ENCODE measurements at places on chromosomes 4 and X. TPM values are rescaled to one million over a fixed set of nuclear protein-coding genes. Genes with fewer than 3 reads are reported as not detected.

DNA sequence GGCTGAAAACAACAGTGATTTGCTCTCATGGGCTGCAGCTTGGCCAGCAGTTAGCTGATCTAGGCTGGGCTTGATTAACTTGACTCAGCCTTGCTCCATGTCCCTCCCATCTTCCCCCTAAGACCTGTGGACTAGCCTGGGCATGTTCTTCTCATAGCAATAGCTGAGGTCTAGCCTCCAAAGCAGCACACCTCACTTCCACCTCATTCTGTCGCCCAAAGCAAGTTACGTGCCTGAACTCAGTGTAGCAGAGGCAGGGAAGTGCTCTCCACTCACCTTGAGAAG, 62.2 kb downstream of the EVC start:
- no peaks in the 10 kb centered on the region for H3K27me3 ChIP-seq
- no peaks in the 10 kb centered on the region for H3K36me3 ChIP-seq
- H3K4me3 ChIP-seq = no peak overlapping the region
- no peaks in the 10 kb centered on the region for H3K4me1 ChIP-seq
- no peak overlapping the region for H3K27ac ChIP-seq

GRCh38 chr4:124415146-124415545, 297.4 kb downstream of the ANKRD50 start:
- H3K36me3 ChIP-seq = no peaks in the 10 kb centered on the region
- no peaks in the 10 kb centered on the region for H3K4me1 ChIP-seq
- H3K27ac ChIP-seq = no peak overlapping the region
- DNase-seq = no peak
- no peaks in the 10 kb centered on the region for H3K27me3 ChIP-seq

- DNase-seq = no peak
- H3K4me1 ChIP-seq = no peaks in the 10 kb centered on the region
- no peak overlapping the region for H3K4me3 ChIP-seq
- no peaks in the 10 kb centered on the region for H3K27me3 ChIP-seq
- H3K27ac ChIP-seq = no peak overlapping the region
Observed at GRCh38 chr4:7546152-7546808, 111.5 kb upstream of the PSAPL1 start.

GRCh38 chrX:154541896-154542722, 4.5 kb downstream of the G6PD start:
- no peaks in the 10 kb centered on the region for H3K27me3 ChIP-seq
- peak overlapping the region; percentile 26 for H3K4me3 ChIP-seq
- peaks cover 61% of the 10 kb centered on the region for H3K4me1 ChIP-seq
- DNase-seq = no peak
- H3K27ac ChIP-seq = peak overlapping the region; percentile 95

CXCL8 gene
- 0.82 TPM for total RNA-seq

- H3K27me3 ChIP-seq = no peaks in the 10 kb centered on the region
- H3K27ac ChIP-seq = no peak overlapping the region
- no peaks in the 10 kb centered on the region for H3K4me1 ChIP-seq
- H3K4me3 ChIP-seq = no peak overlapping the region
- H3K36me3 ChIP-seq = no peaks in the 10 kb centered on the region
- DNase-seq = no peak
Observed at GRCh38 chr4:72993876-72994275, 75.6 kb downstream of the COX18 start.

TMEM255A gene
- total RNA-seq = 0.31 TPM

- no peak overlapping the region for H3K4me3 ChIP-seq
- no peak overlapping the region for H3K27ac ChIP-seq
- no peaks in the 10 kb centered on the region for H3K36me3 ChIP-seq
- no peaks in the 10 kb centered on the region for H3K27me3 ChIP-seq
Observed at GRCh38 chr4:128502818-128503527, 215.4 kb upstream of the PGRMC2 start.

Measured in Panc1 (cell line).